ENCODE measurements at places on chromosomes 7 and 10.

GRCh38 chr7:119233015-119233414 lies 1008.5 kb downstream of the ANKRD7 start:
- DNase-seq, result no peak

DNA sequence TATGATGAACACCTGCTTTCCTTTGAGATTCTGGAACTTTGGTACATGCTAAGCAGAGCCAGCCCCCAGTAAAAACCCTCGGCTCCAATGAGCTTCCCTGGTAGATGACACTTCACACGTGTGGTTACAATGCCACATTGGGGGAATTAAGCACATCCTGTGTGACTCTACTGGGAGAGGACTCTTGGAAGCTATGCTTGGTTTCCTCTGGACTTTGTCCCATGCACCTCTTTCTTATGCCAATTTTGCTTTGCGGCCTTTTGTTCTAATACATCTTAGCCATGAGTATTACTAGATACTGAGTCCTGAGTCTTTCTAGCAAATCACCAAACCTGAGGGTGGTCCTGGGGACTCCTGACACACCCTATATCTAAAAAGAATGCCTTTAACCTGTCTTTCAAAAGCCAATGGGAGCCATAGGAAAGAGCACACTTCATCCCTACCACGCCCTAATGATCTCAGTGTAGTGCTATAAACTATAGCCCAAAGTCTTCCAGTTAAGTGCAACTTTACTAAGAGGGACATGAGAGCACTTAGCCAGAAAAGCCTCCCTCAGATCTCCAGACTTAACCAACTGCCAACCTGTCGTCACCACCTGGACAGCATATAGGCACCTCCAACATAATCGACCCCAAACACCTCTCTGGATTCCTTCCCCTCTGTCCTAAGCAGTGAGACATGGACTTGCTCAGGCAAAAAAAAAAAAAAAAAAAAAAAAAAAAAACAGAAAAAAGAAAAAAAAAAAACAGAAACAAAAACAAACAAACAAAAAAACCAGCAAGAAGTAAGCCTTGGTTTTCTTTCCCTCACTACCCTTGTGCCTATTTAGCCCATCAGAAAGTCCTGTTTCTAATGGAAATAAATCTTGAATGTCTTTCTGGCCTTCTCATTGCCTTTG lies 37.4 kb downstream of the CCDC6 start:
- DNase-seq, result no peak

GRCh38 chr10:113843972-113844485 lies 9.9 kb downstream of the DCLRE1A start:
- DNase-seq, result no peak

DNA sequence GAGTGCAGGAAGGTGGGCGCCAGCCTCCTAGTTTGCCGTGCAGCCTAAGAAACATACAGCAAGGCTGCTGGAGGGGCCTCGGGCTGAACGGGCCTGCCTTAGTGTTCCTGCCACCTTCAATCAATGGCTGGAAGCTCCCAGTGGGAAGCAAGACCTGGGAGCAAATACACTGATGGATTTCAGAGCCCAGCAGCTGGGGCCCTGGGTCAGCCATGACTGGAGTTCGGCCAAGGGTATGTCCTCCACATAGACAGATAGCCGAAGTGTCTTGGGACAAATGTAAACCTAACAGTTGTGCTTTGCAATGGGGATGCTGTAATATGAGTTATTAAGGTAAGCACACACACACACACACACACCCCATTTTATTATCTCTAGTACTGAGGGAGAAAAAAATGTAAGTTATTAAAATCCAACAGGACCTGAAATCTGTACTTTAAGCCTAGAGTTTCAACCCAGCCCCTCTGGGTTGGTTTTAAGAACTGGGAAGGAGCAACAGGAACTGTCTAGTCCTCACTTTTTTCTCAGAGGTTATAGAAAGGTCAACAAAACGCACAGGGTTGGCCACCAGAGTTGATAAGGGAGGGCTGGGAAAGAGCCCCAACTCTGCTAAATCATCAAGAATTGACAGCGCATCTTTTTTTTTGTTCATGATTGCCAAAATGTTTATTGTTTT lies 50.0 kb upstream of the CELF2 start:
- no peak for DNase-seq

DNA sequence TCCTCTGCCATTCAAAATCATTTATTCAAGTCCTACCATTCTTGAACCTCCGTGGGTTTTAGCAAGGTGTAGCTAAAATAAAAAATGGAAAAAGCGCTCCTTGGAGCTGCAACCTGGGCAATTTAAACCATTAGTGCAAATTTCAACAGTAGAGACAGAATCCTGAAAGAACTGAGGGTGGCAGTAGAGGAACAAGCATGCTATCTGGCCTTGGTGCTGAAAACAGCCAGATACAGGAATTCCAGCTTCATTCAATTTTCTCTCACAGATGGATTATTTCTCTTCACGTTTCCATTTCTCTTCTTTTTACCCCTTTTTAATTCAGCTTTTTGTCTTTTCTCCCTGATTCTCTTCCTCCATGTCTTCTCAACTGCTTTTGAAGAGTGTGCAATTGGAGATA lies 77.7 kb downstream of the OTUD1 start:
- DNase-seq, result peak; percentile 51

DNA sequence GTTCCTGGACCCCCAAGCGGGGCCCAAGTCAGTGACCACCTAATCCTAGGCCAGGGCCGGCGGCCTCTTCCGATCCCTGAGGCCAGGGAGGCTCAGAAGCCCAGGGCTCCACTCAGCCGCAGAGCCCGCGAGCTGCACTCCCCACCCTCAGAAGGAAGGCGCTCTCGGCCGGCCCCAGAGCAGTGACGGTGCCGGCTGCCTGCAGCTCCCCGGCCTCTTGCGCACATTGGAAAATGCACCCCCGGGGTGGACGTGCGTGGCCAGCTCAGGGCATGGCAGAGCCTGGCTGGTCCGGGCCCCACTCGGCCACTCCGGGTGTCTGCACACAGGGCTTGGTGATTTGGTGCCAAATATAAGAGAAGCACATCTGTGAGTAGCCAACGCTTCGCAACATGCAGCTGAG lies 269.1 kb downstream of the PTPRN2 start:
- no peak for DNase-seq

DNA sequence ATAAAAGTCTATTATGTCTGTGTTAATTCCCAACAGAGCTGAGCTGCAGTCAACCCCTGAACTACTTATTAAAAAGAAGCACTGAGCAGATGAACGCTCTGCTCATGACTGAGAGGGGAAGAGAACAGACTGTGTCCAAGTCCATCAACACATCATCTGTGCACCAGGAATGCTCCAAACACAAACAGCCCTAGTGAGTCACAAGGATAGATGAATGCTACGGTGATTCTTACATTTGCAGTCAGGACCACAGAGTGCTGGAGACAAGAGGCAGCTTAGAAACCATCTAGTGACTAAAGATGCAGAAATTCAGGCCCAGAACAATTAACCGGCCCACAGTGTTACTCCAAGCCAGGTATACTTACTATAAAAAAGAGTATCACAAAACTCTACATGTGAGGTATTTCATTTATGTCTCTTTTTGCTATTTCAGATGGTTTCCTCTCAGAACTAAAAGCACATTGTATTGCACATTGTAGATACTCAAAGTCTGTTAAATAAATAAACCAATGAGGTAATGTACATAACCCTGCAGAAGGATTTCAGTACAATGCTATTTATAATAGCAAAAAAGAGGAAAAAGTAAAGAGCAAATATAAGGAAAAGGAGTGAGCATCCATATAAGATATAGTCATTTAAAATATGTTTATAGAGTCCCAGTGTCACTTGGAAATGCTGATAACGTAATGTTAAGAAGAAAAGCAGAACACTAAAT lies 159.2 kb downstream of the KCNMA1 start:
- no peak for DNase-seq

GRCh38 chr7:91551377-91552175 lies 287.3 kb downstream of the FZD1 start:
- no peak for DNase-seq

DNA sequence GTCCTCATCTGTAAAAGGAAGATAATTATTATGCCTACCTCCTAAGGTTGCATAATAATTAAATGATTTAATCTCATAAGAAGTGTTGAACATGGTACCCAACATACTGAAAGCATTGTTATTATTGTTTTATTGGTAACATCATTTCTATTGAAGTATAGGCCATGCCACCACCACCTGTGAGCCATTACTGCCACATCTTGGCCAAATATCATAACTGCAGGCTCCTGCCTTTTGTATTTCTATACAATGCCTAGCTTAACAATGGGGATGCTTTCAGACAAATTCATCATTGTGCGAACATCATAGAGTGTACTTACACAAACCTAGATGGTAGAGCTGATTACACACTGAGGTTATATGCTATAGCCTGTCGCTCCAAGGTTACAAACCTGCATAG lies 61.1 kb upstream of the NPSR1 start:
- DNase-seq, result peak; percentile 28

- no peak for DNase-seq
Observed at GRCh38 chr7:41421056-41421455, 281.8 kb downstream of the INHBA start.

DNA sequence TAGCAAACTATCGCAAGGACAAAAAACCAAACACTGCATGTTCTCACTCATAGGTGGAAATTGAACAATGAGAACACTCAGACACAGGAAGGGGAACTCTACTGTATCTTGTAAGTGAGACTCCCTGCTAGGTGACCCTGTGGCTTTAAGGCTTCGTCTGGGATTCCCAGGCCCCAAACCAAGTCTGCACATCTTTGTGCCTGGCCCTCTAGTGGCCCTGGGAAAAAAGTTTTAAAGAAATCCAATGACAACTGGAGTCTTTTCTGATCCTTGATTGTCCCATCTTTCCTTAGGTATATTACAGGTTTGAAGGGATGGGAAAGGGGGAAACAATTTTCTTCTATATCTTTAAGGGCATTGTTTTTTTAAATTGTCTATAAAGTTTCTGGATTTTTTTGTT lies 10.6 kb upstream of the LIPM start:
- DNase-seq, result peak; percentile 68
